Astrocyte (in vitro differentiated cells and primary cell): ENCODE measurements at places on chromosomes 12 and 14.

DNA sequence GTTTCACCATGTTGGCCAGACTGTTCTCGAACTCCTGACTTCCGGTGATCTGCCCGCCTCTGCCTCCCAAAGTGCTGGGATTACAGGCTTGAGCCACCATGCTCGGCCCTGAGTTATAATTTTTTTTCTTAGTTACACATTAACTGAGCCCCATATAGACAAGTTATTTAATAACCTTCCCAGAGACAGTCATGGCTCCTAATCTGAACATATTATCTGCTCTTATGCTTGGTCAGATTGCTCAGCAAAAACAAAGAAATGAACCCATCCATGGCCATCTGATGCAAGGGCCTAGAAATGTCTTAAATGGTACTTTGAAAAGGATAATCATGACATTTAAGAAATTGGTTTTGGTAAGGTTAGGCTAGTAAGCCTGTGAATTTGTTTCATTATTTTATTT, 13.0 kb downstream of the SAMD15 start:
- H3K36me3 ChIP-seq: no peaks in the 10 kb centered on the region
- no peak overlapping the region for H3K27ac ChIP-seq
- no peaks in the 10 kb centered on the region for H3K4me1 ChIP-seq
- no peak for DNase-seq

GRCh38 chr12:91037276-91037675, 20.5 kb downstream of the KERA start:
- no peaks in the 10 kb centered on the region for H3K36me3 ChIP-seq
- H3K4me1 ChIP-seq: no peaks in the 10 kb centered on the region
- no peak overlapping the region for H3K27ac ChIP-seq
- no peak for DNase-seq

GRCh38 chr12:69916544-69917235, 91.7 kb downstream of the MYRFL start:
- H3K4me3 ChIP-seq: no peak overlapping the region
- no peak for DNase-seq
- no peaks in the 10 kb centered on the region for H3K27me3 ChIP-seq
- H3K27ac ChIP-seq: no peak overlapping the region
- H3K36me3 ChIP-seq: no peaks in the 10 kb centered on the region

DNA sequence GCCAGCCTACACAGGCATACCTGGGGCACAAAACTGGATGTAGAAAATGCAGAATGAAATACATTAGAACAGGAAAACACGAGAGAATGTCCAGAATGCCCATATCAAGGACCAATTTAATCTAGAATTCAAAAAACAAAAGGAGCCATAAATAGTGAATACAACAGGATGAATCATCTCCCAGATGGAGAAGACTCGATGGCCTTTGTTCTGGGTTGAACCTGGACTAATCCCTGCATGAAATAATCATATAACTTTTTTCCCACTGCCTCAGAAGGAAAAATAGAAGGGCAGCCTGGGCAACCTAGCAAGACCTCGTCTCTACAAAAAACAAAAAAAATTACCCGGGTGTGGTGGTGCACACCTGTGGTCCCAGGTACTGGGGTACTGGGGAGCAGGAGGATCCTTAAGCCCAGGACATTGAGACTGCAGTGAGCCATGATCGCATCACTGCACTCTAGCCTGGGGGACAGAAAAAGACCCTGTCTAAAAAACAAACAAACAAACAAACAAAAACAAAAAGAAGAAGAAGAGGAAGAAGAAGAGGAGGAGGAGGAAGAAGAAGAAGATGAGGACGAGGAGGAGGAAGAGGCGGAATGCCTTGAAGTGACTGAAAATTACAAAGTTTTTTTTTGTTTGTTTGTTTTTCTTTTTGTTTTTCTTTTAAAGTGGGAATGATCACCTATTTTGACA, 30.3 kb upstream of the NRDE2 start:
- no peaks in the 10 kb centered on the region for H3K36me3 ChIP-seq
- peaks cover 5% of the 10 kb centered on the region for H3K27me3 ChIP-seq
- H3K4me3 ChIP-seq: no peak overlapping the region
- H3K4me1 ChIP-seq: no peaks in the 10 kb centered on the region
- DNase-seq: no peak

GRCh38 chr14:97306760-97307246, 509.6 kb downstream of the VRK1 start:
- H3K36me3 ChIP-seq: no peaks in the 10 kb centered on the region
- H3K4me3 ChIP-seq: no peak overlapping the region
- no peaks in the 10 kb centered on the region for H3K27me3 ChIP-seq
- peak; percentile 75 for DNase-seq
- no peak overlapping the region for H3K27ac ChIP-seq
- peaks cover 6% of the 10 kb centered on the region for H3K4me1 ChIP-seq

DNA sequence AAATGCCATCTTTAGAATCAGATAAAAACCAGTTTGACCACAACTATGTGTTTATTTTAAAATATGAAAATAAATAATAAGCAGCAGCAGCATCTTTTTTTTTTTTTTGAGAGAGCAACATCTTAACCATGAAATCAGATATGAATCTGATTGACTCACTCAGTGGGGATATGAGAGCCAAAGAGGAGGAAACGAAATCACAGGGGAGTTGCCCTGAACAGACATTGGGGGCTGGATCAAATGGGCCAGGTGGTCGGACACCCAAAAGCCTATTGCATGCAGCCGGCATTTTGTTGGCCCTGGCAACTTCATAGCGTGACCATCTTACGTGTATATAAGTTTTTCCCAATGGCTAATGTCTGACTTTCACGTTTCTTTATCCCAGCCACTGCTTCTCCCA, 321.1 kb downstream of the NPAS3 start:
- no peak overlapping the region for H3K27ac ChIP-seq
- H3K36me3 ChIP-seq: no peaks in the 10 kb centered on the region
- H3K4me3 ChIP-seq: no peak overlapping the region
- H3K27me3 ChIP-seq: no peaks in the 10 kb centered on the region

- no peak overlapping the region for H3K27ac ChIP-seq
- no peaks in the 10 kb centered on the region for H3K27me3 ChIP-seq
- H3K4me3 ChIP-seq: no peak overlapping the region
- H3K4me1 ChIP-seq: peaks cover 17% of the 10 kb centered on the region
Observed at GRCh38 chr14:59281609-59282377, 93.3 kb downstream of the DAAM1 start.

DNA sequence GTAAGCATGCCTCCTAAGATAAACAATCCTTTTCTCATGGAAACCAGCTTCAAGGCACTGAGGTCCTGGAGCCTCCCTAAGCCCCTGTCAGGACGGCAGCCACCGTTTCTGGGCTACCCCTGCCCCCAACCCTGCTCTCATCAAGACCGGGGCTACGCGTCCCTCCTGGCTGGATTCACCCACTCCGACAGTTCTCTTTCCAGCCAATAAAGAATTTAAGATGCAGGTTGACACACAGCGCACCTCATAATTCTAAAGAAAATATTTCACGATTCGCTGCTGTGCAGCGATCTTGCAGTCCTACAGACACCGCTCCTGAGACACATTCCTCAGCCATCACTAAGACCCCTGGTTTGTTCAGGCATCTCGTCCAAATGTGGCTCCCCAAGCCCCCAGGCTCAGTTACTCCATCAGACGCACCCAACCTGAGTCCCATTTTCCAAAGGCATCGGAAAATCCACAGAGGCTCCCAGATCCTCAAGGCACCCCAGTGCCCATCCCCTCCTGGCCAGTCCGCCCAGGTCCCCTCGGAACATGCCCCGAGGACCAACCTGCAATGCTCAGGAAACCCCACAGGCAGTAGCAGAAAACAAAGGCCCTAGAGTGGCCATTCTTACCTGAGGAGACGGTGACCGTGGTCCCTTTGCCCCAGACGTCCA, 336.3 kb downstream of the TMEM121 start:
- no peak overlapping the region for H3K27ac ChIP-seq
- no peak for DNase-seq
- no peaks in the 10 kb centered on the region for H3K36me3 ChIP-seq
- H3K4me3 ChIP-seq: no peak overlapping the region
- no peaks in the 10 kb centered on the region for H3K4me1 ChIP-seq

DNA sequence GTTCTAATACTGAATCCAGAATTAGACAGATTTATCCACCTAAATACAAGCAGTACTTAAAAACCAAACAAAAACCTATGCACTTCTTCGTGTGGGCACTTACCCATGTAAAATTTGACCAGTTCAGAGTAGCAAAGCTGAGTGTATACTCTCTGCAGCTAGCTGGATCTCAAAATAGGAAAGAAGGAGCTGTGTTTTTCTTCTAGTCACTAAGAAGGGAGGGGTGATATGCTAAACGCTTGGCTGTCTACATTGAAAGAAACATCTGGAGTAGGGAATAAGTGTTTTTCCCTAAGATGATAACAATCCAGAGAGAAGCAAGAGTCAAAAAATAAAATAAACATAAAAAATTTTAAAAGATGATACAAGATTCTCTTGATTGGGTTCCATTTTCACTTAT, 20.0 kb downstream of the RBMS2 start:
- no peak for DNase-seq
- no peaks in the 10 kb centered on the region for H3K27me3 ChIP-seq
- H3K4me3 ChIP-seq: no peak overlapping the region
- H3K27ac ChIP-seq: no peak overlapping the region
- no peaks in the 10 kb centered on the region for H3K4me1 ChIP-seq

GRCh38 chr12:81896771-81897170, 137.6 kb upstream of the PPFIA2 start:
- no peaks in the 10 kb centered on the region for H3K4me1 ChIP-seq
- no peak overlapping the region for H3K4me3 ChIP-seq
- no peak overlapping the region for H3K27ac ChIP-seq

DNA sequence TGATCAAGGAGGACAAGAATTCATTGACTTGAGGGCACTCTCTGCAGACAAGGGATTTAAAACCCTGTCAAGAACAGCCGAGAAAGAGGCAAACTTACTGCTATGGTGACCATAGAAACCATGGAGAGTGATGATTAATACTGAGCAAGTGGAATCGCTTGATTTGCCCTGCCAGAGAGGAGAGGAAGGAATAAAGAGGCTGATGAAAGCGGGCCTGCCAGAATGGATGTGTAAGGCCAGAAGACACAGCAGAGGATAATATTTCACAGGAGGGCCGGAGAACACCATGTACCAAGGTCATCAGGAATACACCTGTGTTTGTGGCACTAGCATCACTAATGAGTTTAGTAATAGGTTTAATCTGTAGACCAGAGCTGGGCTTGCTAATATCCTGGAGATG, 221.8 kb upstream of the DCN start:
- H3K4me1 ChIP-seq: no peaks in the 10 kb centered on the region
- no peaks in the 10 kb centered on the region for H3K27me3 ChIP-seq
- H3K4me3 ChIP-seq: no peak overlapping the region
- no peak overlapping the region for H3K27ac ChIP-seq
- H3K36me3 ChIP-seq: no peaks in the 10 kb centered on the region

DNA sequence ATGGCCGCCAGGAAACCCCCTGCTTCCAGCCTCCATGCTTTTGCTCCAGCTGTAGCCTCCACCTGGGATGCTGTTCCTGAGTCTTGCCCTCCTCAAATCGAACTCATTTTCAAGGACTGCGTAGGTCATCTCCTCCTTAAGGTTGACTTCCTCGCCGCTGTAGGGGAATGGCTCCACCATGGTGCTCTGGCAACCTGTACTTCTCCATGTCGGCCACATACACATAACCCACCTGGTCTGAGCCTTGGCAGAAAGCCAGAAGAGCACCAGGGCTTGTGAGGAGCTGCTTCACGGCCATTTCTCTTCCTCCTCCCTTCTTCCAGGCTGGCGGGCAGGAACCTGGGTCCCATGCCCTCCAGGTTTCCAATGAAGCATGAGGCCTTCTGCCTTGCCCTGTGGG, 36.7 kb upstream of the BEGAIN start:
- no peak for DNase-seq
- H3K27me3 ChIP-seq: peaks cover 27% of the 10 kb centered on the region
- no peak overlapping the region for H3K4me3 ChIP-seq
- no peak overlapping the region for H3K27ac ChIP-seq

GRCh38 chr12:48542300-48542928, 17.0 kb downstream of the OR8S1 start:
- H3K4me3 ChIP-seq: no peak overlapping the region
- no peaks in the 10 kb centered on the region for H3K4me1 ChIP-seq
- peak; percentile 2 for DNase-seq
- no peaks in the 10 kb centered on the region for H3K27me3 ChIP-seq
- no peaks in the 10 kb centered on the region for H3K36me3 ChIP-seq
- H3K27ac ChIP-seq: no peak overlapping the region

- no peaks in the 10 kb centered on the region for H3K36me3 ChIP-seq
- no peaks in the 10 kb centered on the region for H3K27me3 ChIP-seq
- H3K4me1 ChIP-seq: peaks cover 13% of the 10 kb centered on the region
- H3K27ac ChIP-seq: no peak overlapping the region
- DNase-seq: no peak
Observed at GRCh38 chr14:99514552-99515300, 33.5 kb downstream of the CCNK start.

DNA sequence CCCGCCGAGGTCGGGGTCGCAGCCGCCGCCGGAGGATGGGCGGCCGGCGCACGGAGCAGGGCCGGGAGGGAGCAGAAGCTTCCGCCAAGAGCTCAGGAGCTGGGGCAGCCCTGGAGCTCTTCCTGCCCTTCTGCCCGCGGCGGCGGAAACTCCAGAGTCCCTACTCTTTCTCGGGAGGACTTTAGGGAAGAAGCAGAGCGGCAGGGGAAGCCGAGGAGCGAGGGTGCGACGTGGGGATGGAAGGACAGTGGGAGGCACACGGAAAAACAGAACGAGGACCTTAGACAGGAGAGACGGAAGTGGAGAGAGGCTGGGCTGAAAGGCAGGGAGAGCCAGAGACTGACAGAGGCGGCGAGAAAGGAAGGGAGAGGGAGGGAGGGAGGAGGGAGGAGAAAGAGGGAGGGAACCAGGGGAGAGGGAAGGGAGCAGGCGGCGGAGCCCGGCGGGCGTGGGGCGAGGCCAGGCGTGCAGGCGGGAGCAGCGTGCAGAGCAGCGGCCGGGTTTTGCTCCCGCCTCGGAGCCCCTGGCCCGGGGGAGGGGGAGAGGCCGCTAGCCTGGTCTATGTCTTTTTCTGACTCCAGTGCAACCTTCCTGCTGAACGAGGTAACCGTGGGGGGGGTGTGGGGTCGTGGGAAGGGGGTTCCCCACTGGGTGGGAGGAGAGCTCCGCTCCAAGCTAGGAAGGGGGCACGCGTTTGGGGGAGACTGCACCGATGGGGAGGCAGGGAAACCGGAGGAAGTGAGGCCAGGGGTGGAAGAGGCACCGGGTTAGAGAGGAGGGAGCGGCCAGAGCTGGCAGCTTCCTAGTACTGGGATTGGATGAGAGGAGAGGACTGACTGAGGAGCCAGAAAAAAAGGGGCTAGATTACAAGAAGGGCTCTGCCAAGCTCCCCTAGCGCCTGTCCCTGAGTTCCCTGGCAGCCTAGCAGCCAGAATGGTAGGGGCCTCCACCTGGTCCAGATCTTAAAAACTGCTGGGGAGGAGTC, 2.9 kb upstream of the CACNB3 start:
- H3K4me3 ChIP-seq: peak overlapping the region; percentile 83
- no peaks in the 10 kb centered on the region for H3K27me3 ChIP-seq
- peaks cover 42% of the 10 kb centered on the region for H3K4me1 ChIP-seq
- peak; percentile 74 for DNase-seq
- peak overlapping the region; percentile 48 for H3K27ac ChIP-seq
